ENCODE measurements at places on chromosomes 5 and 9. TPM values are rescaled to one million over a fixed set of nuclear protein-coding genes. Genes with fewer than 3 reads are reported as not detected.

The PLEKHG4B gene
- 0.21 TPM for total RNA-seq

GRCh38 chr9:122223435-122223834, 5.3 kb downstream of the LHX6 start:
- H3K27me3 ChIP-seq, result peaks cover 12% of the 10 kb centered on the region
- no peak overlapping the region for H3K27ac ChIP-seq
- H3K4me3 ChIP-seq, result no peak overlapping the region
- no peaks in the 10 kb centered on the region for H3K36me3 ChIP-seq

DNA sequence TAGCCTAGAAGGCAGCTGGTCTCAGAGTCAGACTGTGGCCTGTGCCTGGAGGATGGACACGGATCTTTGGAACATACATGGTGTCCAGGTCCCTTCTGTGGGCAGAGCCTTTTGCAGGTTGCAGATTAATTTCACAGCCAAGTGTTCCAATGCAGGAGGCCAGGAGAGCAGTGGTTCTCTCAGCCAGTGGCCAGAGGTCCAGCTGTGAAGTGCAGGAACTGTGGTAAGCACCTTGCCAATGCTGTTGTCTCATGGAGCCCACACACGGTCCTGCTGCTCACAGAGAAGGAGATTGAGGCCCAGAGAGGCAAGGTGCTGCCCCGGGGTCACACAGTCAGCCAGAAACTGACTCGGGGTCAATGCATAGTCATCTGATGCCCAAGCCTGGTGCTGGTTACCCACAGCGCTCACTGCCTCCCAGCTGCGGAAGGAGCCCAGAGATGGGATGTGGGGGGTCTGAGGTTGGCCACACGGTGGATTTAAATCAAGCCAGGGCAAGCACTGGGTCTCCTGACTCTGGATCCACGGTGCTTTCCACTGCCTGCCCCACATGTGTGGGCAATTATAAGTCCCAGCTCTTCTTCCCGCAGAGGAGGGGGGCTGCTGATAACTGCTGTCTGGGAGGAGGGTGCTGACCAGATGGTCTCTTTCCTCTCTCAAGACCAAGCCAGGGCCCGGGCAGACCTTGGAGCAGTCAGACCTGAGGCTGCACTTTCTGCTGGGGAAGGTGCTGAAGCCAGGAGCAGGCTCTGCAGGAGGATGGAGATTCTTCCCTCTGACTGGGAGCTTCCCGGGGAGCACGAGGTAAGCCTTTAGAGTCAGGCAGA, 2.8 kb downstream of the PDGFRB start:
- no peaks in the 10 kb centered on the region for H3K27me3 ChIP-seq
- H3K4me3 ChIP-seq, result no peak overlapping the region
- no peaks in the 10 kb centered on the region for H3K36me3 ChIP-seq
- no peak for DNase-seq
- H3K4me1 ChIP-seq, result no peaks in the 10 kb centered on the region

GRCh38 chr5:156310115-156310514, 16.8 kb upstream of the SGCD start:
- H3K4me1 ChIP-seq, result no peaks in the 10 kb centered on the region
- H3K4me3 ChIP-seq, result no peak overlapping the region

Data from pancreas (tissue), 10 donors.